ENCODE measurements at places on chromosomes 4 and X. TPM values are rescaled to one million over a fixed set of nuclear protein-coding genes. Genes with fewer than 3 reads are reported as not detected.

DNA sequence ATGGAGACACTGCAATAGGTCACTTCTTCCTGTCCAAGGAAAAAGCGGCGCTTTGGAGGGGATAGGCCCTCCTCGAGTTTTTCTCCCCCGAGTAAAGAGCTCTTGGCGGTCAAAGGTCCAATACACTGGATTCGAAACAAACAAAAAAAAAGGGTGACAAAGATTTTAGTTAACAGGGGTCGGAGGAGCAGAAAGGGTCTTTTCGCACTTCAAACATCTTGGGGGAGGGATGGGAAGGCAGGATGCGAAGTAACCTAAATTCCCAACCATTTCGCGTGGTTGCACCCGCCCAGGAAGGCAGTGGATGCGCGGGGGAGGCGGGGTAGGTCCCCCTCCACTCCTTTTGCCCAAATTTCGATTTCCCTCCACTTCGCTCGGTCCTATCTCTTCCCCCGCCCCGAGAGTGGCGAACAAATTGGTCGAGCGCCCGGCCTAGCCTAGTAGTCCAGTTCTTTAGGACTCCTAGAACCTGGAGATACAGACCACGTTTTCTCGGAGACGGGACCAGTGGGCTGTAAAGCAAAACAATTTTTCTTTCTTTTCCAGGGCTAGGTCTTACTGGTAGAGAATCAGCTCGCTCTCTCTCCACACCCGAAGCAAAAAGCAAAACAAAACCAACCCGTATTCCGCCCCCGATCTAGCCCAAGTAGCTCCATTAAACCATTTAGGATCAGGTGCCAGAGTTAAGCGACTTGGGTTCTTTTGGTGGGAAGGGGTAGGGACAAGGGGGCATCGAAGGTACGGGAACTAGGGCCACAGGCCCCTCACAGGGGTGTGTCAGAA lies 2.0 kb upstream of the STAG2 start:
- no peak for DNase-seq

DNA sequence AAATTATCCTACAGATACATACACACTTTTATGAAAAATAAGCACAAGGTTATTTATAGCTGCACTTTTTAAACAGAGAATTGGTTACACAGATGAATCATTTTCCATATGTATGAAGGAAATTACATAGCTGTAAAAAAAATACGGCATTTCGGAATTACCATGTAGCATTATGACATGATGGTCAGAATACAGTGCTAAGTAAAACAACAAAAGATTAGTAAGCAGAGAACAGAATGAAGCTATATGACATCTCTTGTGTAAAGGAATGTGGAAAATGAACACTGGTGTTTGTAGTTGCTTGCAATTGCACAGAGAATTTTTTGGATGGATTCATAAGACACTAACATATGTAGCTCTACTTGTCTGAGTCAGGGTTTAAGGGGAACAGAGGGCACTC lies 1222.0 kb upstream of the PRKX start:
- DNase-seq = no peak

TRIM2 gene
- 6.4 TPM for total RNA-seq

MXRA5 gene
- not detected for total RNA-seq

GRCh38 chrX:10564484-10564883 lies 55.9 kb downstream of the MID1 start:
- DNase-seq = no peak

GRCh38 chr4:147794787-147795413 lies 63.0 kb downstream of the ARHGAP10 start:
- DNase-seq = no peak

CENPE gene
- total RNA-seq = 2.1 TPM

DNA sequence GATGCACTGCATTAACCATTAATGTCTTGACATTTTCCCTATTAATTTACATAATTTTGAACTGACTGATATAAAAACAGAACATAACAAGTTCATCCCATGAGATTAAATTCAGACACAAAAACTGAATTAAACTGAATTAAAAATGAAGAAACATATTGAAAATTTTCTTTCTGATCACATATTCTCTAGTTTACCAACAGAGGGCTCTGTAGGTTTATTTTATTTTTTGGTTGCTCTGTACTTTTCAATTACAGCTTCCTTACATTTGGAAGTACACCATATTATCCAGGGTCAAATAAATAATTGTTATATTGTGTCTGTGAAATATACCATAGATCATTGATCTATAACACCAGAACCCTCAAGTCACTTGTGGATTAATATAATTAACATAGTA lies 27.3 kb upstream of the CT83 start:
- no peak for DNase-seq

Data from B cell (primary cell).